Stimulated activated CD4-positive, alpha-beta T cell treated with anti-CD3 and anti-CD28 coated beads, Interleukin-15, amount 100 ng/mL, for 48 hours (primary cell): ENCODE measurements at places on chromosomes 6 and 20.

DNA sequence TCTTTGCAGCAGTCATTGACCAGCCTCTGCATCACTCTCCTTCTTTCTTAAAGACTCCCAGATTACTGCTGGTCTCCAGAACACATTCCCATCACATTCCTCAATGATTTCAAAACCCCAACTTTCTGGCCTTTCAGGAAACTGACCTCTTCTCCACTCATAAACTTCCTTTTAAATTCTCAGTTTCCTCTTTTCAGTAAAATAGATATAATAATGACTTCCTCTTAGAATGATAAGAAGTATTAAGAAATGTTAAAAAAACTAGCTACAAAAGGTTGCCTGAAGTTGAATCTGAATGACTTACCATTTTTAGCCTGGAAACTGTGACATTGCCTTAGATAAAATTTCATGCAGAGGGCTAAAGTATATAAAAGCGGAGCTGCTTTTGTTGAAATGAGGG, 239.3 kb downstream of the OGFRL1 start:
- DNase-seq = no peak

GRCh38 chr20:51429144-51429482, 113.4 kb downstream of the NFATC2 start:
- DNase-seq = no peak

DNA sequence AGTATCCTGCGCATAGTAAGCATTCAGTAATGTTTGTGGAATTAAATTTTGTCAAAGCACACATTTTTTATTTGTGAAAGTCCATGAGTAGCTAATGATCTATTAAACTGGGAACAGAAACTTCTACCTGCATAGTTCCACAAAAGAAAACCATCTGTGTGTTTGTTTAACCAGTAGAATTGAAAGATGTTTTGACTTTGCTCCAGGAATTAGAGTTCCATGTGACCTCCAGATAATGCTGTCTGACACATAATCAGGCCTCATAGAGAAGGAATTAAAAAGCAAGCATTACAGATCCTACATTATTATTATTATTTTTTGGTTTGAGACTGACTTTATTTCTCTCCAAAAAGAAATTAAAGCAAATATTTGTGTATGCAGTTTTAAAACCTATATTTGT, 126.5 kb downstream of the PACRG start:
- DNase-seq = no peak

DNA sequence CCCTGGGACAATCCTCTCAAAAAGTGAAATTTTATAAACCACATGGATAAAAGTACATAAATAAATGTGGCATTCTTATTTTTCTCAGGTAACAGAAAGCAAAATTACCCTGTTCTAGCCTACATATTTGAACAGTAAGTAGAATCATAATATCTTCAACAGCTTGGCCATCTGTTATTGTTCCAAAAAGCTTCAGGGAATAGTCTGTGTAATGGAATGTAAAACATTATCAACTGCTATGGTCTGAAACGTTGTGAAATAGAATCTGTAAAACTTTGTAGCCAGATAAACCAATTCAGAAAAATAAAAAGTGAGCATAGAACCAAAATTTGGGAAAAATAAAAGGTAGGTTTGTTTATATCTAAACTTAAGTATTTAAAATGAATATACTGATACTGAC, 114.7 kb downstream of the THEMIS start:
- DNase-seq = no peak

DNA sequence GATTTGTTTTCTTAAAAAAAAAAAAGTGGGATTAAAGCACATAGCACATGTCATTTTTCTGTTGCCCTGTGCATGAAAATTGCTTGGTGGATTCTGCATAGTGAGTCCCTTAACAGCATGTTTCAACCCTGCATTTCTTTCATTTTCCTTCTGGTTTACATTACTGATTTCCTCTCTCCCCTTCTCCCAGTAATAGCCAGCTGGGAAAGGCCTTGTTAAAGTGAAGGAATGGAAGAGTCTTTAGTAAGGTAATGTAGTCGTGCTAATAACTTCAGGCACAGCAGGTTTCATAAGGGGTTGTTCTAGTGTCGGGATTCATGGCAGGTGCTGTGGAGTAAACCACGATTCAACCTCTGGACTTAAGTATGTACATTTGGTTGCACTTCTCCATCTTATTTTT, 202.4 kb downstream of the FARS2 start:
- DNase-seq = no peak

DNA sequence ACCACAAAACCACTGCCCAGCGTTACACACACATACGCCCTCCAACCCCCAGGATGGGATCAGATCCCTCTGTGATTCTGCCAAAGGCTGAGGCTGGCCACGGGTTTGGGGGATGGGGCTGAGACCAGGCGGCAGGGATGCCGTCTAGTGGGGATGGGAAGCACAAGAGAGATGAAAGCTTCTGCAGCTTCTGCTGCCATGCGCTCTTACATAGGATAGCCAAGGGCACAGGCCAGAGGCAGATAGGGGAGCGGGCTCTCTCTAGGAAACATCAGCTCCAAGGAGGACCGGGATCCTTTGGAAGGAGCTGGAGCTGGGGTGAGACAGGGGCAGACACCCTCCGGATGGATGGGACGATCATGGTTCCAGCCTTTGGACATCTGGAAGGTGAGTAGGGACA, 18.7 kb upstream of the RIN2 start:
- no peak for DNase-seq

DNA sequence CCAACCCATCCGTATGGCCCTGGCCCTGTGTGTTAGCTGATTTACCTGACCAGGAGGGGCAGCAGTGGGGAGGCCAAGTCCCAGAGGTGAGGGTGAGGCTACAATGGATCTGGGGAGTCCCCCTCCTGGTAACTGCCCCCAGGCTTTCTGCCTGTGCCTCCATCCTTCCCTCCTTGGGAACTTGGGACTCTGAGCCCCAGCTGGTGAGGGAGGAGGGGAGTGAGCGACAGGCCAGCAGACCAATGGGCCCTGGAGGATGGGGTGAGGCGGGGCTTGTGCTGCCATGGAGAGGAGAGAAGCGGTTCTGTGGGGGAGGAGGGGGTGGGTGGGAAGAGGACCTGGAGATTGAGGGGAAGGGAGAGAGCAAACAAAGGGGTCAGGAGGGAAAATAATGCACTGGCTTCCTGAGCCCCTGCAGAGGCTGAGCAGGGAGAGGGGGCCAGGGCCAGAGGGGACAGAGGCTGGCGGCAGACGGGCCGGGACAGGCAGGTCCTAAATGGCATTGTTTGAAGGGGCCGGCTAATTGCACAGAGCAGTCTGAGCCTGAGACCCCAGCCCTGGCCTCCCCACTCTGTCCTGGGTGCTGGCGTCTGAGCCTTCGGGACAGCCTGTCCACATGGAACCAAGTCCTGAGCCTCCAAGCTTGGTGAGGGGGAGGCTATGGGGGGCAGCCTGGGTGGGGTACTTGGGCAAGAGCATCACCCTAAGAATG, 17.5 kb downstream of the DNMT3B start:
- DNase-seq = no peak
